ENCODE measurements at places on chromosomes 1 and 21.

DNA sequence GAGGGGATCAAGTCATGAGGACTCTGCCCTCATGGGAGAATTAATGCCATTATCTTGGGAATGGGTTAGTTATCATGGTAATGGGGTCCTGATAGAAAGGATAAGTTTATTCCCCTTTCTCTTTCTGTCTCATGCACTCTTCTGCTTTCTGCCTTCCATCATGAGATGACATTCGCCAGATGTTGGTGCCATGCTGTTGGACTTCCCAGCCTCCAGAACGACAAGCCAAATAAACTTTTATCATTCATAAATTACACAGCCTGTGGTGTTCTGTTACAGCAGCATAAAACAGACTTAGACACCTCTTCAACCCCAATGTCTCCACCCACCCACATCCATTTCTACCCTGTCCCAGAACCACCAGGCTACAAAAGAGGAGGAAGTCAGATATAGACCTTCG, 11.9 kb upstream of the IGFN1 start:
- DNase-seq, result no peak

- DNase-seq, result no peak
These were observed 141.0 kb downstream of the USP25 start for GRCh38 chr21:15870819-15871218.

- no peak for DNase-seq
These were observed 35.6 kb downstream of the WLS start for GRCh38 chr1:68196676-68197075.

DNA sequence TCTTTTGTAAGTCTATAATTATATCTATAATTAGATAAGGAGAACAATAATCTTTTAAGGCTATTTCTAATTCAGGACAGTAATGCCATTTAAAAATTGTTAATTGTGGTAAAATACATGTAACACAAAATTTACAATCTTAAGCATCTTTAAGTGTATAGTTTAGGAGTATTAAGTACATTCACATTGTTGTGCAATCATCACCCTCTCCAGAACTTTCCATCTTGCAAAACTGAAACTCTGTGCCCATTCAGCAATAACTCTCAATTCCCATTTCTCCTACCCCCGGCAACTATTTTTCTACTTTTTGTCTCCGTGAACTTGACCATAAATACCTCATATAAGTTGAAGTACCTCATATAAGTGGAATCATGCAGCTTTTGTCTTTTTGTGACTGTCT, 93.9 kb upstream of the KCNA3 start:
- no peak for DNase-seq

DNA sequence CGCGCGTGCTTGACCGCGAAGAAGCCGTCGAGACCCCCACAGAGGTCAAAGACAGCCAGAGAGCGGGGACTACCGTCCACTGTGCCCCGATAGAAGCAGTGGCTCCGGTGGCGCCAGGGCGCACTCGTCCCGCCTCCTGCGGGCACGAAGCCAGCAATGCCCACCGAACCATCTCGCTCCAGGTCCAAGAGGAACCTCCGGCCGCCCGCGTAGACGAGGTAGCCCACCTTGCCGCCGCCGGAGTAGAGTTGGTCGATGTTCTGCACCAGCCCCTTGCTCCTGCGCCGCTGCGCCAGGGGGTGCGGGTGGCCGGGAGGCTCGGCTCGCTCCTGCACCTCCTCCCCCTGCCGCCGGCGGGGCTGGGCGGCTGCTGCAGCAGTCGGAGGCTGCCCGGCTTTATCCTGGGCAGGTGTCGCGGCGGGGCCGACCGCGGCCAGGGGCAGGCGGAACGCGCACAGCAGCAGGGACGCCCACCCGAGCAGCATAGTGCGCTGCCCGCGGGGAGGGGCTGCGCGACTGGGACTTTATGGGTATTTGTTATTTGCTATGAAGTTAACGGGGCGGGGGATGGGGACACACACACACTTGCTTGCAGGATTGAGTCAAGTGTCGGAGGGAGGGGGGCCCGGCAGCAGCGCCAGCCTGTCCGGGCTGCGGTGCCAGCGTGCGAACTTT, 844 bp downstream of the ADAMTS5 start:
- no peak for DNase-seq

DNA sequence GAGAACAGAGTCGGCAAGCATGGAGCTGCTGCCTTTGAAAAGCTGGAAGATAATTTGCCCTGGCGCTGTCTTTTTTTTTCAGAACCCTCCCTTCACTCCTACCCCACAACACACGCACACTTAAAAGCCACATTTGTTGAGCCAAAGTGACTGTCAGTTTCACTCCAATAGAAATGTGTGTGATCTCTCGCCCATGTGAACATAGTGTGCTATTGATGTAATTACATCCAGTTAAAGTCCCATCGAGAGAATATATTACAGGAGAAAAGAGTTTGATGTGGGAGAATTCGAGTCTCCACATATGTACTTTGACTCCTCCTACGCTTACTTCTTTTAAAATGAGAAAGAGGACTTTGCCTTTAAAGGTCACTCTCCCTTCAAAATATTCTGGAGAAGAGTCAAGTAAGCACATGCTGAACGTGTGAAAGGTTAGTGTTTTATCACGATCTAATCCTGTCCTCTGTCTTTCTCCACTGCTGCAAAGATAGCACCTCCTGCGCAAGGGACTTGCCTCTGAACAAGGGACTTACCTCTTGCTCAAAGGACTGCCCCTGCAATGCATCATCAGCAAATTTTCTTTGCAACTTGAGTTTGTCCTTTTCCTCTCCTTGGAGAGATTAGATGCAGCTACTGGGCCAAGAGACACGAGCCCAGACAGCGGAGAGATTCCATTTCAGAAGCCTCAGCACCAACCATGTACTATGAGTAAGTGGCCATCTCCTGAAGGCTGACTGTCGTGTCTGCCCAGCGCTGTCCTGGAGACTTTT, 613.9 kb downstream of the PTPRU start:
- no peak for DNase-seq

All from epithelial cell of proximal tubule (primary cell).